ENCODE measurements at places on chromosomes 11 and 22.

- DNase-seq, result no peak
These were observed 1033.6 kb downstream of the FAM181B start for GRCh38 chr11:81700076-81700475.

DNA sequence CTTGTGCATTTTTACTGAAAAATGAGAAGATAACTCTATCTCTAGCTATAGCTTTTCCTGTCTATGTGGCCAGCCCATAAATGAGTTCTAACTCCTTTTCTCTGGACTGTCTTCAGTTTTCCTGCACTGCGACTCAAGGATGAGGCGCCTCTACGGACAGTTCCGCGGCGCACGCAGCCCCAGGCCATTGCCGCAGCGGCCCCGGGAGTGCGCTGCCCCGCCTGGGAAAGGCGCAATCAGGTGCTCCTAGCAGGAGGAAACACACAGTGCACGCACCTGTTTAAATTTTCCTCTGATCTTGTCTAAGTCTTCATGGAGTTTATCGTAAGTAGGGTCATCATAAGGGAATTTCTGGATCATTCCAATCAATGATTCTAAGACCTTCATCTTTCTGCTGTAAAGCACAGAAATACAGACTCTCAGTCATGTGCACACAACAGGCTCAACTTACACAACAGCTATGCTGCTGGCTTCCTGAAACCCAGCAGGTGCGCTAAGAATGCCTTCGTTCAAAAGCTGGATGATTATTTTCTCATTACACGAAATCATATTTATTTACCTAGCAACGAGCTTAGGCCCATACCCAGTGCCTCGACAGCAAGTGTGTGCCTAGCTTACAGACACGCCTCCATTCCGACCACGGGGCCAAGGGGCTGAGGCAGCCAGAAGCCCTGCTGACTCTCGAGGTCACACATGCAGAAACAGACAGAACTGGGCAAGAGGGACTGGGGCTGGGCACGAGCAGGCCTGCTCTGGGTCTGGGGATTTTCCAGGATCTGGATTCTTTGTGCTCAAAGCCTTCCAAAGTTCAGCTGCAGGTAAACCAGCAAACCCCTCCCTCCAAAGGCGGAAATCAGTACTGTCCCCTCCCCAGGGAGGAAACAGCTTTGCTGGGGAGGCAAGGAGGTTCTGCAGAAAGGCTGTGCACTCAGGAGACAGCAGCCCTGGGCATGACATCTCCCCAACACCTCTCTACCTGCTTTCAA lies 7.2 kb downstream of the LTO1 start:
- no peak for DNase-seq

DNA sequence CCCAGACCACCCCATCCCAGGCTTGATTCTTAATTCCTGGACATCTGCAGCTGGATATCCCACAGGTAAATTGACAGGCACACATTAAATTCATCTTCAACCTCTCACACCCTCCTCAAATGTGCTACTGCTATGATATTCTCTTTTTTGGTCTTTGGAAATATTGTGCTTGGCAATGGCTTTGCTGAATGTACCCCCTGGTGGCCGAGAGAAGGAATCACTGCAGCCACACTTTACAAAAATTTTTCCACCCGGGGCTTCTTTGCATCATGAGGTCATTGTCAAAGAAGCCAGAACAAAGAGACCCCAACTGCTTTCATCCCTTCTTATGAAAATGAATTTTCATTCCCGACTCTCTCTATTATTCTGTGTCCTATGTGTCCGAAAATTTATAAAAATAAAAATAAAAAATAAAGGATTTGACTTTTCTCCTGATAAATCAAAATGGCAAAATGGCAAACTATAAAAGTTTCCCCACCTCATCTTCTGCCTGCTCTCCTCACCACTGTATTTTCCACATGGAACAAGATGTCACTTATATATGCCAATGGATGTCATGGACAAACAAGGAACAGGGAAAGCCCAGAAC lies 15.0 kb upstream of the CYB5R2 start:
- DNase-seq, result no peak

DNA sequence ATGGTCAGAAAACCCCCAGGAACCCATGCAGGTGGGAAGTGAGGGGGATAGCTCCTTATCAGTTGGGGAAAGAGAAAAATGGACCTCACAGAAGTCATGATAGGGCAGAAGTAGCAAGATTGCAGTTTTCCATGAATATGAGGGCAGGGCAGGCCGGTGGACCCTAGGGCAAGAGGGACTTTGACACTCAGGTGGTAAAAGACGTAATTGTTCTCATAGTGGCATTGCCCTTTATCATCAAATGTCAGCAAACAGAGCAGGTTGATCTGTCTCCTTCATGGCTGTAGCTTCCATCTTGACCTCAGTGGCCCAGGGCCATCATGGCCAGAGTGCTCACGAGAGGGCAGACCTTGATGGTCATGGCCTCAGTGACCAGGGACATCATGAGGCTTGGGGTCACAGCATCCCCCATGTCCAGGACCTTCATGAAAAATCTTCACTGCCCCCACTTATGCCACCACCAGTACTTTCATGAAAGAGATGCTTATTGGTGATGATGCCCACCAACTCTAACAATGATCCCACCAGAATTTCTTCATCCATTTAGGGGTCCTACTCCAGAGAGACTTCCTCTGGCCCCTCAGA lies 127.1 kb downstream of the SNX19 start:
- no peak for DNase-seq

GRCh38 chr11:79026803-79027445 lies 413.9 kb downstream of the TENM4 start:
- no peak for DNase-seq

DNA sequence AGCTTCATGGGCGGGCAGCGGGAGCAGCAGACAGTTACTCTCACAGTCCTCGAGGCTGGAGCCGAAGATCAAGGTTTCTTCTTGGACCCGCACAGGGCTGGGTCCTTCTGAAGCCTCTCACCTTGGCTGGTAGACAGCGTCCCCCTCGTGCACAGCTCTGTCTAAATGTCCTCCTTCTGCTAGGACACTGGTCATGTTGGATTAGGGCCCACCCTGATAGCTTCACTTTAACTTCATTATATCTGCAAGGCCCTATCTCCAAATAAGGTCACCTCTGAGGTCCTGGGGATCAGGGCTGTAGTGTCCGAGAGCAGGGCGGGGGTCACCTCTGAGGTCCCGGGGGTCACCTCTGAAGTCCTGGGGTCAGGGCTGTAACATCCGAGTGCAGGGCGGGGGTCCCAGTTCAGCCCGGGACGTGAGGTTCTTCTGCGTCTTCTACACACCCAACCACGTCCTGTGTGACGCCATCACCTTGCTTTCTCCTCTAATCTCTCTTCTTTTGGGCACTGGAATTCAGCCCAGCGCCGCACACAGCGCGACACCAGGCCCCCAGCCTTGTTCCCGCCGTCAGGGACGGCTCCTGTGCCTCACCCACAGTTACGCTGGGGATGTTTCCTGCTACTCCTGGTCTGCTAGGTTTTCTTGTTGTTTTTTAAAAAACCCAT lies 34.1 kb upstream of the TOLLIP start:
- no peak for DNase-seq

- no peak for DNase-seq
These were observed 22.5 kb downstream of the RELT start for GRCh38 chr11:73398721-73399120.

DNA sequence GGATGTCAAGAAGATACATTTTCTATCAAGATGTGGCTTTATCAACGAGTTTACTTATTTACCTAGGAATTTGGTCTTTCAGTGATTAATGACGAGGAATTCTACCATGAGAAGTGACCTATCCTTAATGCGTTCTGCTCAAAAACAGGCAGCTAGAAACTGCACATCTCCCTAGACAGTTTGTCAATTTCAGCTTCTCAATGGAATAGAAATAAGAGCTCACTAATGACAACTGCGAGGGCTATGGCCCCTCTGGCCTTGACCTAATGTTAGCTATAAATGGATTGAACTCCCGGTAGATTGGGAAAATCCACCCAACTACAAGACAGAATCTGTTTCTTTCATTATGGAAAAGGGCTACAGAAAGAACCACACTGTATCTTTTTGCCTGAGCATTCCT lies 223.4 kb downstream of the CADM1 start:
- no peak for DNase-seq

DNA sequence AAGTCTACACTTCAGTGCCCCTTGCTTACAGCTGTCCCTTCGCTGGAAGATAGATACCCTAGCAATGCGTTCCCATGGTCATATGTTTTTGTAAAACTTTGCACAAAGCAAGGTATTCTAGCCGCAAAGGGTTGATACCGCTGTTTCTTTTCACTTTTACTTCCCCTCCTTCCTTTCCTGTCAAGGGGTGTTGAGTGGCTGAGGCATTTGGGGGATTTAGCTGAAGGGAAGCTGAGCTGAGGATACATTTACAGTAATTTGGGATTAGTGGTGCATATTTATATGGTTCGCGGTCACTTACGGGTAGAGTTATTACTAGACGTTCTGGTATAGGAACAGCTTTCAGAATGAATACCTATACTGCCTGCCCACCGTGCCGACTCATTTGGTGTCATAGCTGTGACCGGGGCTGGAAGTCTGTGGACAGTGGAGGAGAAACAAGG lies 86.9 kb upstream of the WNT11 start:
- no peak for DNase-seq

DNA sequence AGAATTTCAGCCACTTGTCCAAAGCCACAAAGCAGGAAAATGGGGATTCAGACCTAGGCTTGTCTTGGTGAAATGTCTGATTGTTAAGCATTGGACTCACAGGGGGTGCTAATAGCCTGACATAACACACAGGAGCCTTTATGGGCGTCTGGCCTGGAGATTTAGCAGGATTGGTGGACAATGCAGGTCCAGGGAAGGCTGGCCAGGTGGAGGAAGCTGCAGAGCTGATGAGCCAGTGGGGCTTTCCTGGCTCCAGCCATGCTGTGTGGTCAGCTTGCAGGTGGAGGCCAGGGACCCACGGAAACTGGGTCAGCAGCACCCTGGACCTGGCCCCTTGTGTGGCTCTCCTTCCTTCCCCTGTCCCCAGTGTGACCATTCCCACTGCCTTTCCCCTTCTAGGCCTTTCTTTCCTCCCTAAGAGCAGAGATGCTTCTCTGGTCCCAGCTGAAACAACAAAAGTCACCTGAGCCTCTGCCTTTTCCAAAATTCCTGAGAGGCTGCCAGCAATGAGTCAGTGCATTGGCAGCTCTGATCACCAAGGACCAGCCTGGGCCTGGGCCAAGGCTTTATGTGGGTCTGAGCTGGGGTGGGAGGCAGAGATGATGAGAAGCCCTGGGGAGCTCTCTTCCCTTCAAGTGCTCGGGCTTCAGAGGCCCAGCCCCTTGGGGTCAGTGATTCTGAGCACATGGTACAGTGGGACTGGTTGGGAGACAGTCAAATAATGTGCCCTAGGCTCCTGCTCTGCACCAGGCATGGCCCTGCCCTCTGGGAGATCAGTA lies 85.2 kb downstream of the CCDC81 start:
- no peak for DNase-seq

- no peak for DNase-seq
These were observed 45.7 kb downstream of the TTC17 start for GRCh38 chr11:43404406-43404805.

DNA sequence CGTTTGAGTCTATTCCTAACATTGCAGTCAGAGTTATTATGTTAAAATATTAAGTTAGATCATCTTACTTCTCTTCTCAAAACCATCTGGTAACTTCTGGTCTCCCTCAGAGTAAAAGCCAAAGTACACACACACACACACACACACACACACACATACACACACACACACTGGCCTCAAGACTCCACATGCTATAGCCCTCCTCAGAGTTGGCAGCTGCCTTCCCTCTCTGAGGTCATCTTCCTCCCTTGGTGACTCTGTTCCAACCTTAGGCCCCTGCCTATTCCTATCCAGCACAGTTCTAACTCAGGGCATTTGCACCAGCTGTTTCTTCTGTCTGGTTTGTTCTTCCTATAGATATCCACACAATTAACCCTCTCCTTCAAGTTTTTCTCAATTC lies 272.0 kb upstream of the SESN3 start:
- no peak for DNase-seq

DNA sequence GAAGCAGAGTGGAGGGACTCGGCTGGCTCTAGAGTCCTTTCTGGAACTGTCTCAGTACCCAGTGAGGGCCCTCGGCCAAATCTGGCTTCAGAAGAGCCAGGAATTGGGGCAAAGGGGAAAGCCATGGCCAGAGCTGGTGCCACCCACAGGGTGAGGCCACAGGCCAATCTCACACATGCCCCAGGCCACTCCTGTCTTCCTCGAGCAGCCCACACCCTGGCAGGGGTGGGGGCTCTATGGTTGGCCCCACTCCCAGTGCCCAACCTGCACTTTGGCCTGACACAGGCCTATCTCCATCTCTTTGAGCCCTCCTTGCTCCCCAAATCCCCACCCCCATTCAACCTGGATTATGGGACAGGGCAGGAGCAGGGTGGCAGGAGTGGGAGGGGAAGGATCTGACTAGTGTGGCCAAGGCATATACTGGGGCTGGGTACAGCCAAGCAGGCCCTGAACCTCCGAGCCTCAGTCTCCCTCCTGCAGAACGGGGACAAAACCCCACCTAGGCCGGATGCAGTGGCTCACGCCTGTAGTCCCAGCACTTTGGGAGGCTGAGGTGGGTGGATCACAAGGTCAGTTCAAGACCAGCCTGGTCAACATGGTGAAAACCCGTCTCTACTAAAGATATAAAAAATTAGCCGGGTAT lies 6.9 kb downstream of the TST start:
- no peak for DNase-seq

DNA sequence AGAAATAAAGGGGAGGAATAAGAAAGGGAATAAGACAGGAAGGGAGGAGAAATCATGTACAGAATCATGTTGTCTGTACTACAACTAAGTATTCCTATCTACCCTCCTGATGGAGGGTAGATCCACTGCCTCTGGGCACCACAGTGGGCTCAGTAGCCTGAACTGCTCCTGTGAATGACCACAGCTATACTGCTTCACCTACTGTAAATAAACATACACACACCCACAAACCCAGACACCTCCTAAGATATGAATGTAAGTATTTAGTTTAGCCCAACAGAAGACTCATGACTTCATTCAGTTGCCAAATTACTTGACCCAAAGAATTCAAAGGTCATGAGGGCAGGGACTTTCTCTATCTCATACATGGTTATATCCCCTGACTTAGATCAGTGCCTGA lies 177.3 kb upstream of the C11orf58 start:
- no peak for DNase-seq

DNA sequence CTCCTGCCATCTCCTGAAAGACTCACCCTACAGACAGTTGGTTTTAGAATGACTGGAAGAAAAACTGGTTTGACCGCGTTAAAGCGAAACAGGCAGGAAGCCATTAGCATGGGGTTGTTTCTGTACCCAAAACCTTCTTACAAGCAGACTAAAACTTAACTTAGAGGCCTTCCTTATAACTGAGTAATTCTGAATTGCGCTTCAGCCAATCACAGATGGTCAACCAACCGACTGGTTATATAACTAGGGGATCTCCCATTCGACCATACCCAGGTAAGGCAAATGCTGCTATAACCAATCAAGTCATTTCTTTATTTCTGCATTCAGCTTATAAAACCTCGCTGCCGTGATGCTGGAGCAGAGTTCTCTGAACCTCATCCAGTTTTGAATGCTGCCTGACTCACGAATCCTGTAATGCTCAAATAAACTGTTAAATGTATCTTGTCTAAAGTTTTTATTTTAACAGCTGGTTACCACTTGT lies 87.8 kb upstream of the DRD2 start:
- no peak for DNase-seq

DNA sequence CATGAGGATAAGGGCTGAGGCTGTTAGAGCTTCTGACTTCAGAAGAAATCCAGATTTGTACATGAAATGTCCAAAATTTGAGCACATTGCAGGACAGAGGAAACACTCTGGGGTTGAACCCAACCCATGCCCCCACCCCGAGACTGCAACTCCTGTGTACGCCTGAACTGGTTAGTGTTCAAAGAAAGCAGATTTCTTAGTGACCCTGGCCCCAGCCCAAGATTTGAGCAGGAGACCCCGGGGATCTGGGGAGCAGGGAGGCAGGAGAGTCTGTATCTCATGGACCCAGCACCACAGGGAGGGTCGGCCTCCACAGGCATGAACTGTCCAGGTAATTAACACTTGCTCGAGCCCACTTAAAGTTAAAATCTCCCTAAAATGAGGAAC lies 69.3 kb upstream of the WNT7B start:
- no peak for DNase-seq
